ENCODE measurements at places on chromosomes 2 and 18. TPM values are rescaled to one million over a fixed set of nuclear protein-coding genes. Genes with fewer than 3 reads are reported as not detected.
A peak's percentile ranks its signal among the peaks of the same experiment; 100 is the strongest.

GRCh38 chr2:167122389-167122788 is 234.1 kb downstream of the XIRP2 start:
- DNase-seq: no peak

DNA sequence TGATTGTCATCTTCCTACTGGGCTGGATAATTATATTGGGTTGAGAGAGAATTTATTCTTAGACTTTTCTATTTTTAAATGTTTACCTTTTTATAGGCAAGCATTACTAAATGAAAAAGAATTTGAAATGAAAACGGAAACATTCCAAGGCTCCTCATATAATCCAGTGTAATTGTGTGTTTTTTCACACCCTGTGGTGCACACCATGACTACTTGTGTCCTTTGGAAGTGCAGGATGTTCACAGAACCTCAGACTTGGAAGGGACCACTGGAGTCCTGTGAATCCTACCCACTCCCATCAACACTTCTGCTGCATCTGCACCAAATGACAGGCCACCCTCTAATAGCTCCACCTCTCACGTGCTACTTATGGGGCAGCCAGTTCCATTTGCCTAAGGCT is 48.0 kb downstream of the NAT8 start:
- no peak for DNase-seq

GRCh38 chr2:71277536-71278103 is 50.7 kb upstream of the PAIP2B start:
- DNase-seq: peak; percentile 64

DNA sequence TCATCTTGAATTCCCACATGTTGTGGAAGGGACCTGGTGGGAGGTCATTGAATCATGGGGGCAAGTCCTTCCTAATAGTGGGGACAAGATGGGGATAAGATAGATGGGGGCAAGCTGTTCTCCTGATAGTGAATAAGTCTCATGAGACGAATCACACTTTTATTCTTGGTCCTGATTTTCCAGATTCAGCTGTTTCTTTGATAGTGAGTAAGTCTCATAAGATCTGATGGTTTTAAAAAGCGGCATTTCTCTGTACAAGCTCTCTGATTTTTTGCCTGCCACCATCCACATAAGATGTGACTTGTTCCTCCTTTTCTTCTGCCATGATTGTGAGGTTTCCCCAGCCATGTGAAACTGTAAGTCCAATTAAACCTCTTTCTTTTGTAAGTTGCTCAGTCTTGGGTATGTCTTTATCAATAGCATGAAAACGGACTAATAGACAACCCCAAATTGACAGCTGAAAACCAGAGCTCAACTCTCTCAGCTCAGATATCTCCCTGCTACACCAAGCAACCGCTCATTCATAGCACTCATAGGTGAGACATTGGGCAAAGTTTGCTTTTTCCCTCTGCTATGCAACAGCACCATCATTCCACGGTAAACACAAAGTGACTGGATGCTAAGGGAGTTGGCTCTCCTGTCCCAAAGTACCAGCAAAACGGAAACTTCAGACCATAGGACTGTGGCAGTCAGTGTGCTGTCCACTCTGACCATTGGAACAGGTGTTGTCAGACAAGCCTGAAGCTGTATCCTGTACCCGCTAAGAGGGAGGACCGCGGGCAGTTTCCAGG is 44.9 kb upstream of the TBC1D8 start:
- DNase-seq: no peak

GRCh38 chr2:234950435-234950729 is 1.4 kb upstream of the SH3BP4 start:
- DNase-seq: no peak

DNA sequence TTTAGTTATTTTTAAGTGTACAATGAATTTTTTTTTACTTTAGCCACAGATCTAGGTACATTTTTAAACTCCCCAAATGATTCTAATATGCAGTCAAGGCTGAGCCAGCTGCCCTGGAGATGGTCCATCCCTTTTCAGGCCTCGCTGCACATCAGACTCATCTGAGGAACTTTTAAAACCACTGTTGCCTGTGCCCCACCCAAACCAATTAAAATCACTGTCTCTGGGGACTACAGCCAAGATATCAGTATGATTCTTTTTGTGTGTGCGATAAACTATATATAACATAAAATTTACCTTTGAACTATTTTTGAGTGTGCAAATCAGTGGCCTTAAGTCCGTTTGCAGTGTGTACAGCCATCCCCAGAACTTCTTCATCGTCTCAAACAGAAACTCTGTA is 9.1 kb upstream of the MALT1 start:
- DNase-seq: no peak

GRCh38 chr2:115738111-115738510 is 1295.7 kb downstream of the DPP10 start:
- no peak for DNase-seq

GRCh38 chr2:206798000-206798399 is 32.6 kb downstream of the FASTKD2 start:
- no peak for DNase-seq

GRCh38 chr2:210955591-210955990 is 399.2 kb downstream of the CPS1 start:
- DNase-seq: no peak

DNA sequence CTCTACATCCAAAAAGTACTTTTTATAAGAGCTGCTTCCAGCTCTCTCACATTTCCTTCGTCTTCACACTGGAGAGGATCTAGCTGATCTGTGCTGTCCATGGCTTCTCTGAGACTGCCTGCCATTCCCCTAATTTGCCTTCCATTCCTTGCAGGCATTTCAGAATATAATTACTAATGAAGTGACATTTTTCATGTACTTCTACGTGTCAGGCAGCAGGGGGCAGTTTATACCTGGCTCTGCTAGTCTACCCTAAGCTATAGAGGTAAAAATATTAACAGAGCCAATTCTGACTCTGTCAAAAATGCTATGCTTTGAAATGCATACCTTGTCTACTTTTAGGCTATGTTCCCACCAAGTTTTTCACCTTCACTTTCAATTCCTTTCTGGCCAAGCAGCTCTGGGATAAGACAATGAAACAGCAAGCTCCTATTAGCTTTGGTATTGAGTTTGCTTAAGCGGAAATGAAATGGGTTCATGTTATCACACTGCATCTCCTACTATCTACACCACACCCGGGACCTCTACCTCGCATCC is 81.9 kb downstream of the MEP1B start:
- peak; percentile 56 for DNase-seq

Gene CSRNP3
- 14.6 TPM for total RNA-seq

Gene G6PC2
- total RNA-seq: not detected

All from endothelial cell (in vitro differentiated cells).